ENCODE measurements at places on chromosomes 7 and 10. TPM values are rescaled to one million over a fixed set of nuclear protein-coding genes. Genes with fewer than 3 reads are reported as not detected.

IL2RA gene
- not detected for polyA plus RNA-seq

DNA sequence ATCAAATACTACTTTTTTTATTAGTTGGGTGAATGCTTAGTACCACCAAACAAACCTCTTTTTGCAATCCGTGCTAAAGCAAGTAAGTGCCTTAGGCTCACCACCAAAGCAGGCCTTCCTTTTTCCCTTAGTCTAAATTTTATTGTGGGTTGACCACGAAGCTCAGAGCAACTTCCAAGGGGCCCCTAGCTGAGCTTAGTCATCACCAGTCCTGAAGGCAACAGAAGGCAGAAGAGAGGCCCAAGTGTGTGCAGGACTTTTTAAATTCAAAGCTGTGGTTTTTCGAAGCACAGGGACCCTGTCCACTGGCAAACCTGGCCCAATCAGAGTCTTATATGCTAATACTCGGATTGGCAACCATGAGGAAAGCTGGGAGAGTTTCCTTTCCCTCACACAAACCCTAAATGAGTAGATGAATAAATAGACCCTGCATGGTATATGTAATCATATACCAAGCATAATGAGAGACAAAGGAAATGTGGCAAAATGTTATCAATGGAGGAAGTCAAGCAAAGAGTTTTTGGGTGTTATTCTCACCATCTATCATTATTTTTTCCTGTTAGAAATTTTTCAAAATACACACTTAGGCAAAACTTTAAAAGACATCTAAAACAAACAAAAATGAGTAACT is 453.2 kb upstream of the GALNT17 start:
- H3K36me3 ChIP-seq: no peaks in the 10 kb centered on the region
- DNase-seq: peak; percentile 75
- H3K4me1 ChIP-seq: peaks cover 26% of the 10 kb centered on the region

DNA sequence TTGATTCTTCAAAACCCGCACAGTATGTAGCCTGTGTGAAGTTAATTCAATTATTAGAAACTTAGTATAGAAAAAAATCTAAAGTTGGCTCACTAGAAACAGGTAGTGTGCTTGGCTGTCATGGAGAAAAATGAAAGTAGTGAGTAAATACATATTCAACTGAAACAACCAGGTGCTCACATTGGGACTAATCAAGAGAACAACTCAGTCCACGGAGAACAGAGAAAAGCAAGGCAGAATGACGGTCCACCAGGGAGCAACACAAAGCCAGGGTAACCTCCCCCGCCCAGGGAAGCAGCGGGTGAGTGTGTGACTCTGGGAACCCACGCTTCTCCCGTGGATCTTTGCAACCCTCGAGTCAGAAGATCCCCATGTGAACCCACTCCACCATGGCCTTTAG is 300.5 kb downstream of the SORCS1 start:
- no peaks in the 10 kb centered on the region for H3K27me3 ChIP-seq
- H3K36me3 ChIP-seq: no peaks in the 10 kb centered on the region
- no peak overlapping the region for H3K4me3 ChIP-seq

DNA sequence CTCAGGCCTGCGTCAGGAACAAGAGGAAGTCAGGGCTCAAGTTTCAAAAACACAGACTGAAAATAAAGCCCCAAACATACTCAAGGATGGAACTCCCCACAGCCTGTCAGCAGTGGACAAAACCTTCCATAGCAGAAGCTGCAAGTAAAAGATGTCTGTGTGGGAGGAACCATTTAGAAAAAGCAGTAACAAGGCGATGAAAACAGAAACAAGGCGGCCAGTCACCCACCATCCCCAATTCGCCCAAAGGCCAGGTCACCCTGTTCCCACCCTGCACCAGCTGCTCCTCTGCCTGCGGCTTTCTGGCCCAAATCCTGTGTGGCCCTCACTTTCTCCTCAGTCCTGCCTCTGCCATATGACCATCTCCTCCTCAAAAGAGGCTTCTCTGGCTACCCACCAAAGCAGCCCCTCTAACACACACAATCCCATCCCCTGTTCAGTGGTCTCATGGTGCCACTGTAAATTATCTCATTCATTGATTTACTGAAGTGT is 27.8 kb downstream of the KCNMA1 start:
- no peaks in the 10 kb centered on the region for H3K4me1 ChIP-seq
- no peaks in the 10 kb centered on the region for H3K27me3 ChIP-seq
- H3K36me3 ChIP-seq: no peaks in the 10 kb centered on the region
- H3K4me3 ChIP-seq: no peak overlapping the region

All from GM23248 (cell line).